ENCODE measurements at places on chromosomes 16 and 17.

DNA sequence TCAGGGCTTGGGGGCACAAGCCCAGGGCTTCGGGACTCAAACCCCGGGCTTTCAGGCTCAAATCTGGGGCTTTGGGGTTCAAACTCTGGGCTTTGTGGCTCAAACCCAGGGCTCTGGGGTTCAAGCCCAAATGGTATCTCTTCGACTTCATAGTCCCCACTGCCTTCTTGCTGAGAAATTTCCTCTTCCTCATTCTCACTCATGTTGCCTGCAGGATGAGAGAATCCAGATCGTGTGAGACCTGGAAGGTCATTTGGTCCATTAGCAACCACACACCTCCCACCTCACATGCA, 576 bp downstream of the ZNF768 start:
- DNase-seq: no peak

DNA sequence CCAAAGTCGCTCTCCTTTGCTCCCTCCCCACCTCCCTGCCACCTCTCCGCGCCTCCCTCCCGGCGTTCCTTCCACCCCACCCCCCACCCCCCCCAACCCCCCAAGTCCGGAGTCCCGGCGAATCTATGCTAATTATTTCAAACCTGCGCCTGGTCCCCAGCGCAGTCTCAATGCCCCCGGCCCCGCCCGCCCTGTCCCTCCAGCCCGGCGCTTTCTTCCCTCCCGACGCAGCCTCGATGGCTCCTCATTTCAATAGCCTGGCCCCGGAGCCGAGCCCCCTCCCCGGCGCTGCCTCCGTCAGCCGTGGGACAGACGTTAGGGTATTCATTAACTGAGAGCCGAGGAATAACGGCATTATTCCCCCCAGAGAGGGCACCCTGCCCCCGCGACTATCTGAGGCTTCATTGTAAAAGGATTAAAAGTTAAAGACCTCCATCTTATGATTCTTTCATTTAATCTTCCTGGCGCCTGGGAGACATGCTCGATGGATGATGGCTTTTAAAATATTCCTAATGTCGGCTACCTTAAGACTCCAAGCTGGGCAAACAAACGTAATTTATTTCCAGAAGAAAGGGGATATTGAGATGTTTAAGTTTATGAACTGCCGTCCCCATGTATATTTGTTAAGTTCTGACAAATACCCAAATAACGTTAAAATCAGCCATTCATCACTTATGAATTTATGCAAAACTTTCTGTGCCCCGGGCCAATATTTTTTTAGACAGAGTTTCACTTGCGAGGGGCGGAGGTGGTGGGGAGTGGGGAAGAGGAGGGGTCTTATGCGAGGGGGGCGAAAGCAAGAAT, 3.4 kb downstream of the NOG start:
- no peak for DNase-seq

GRCh38 chr16:22933173-22933572, 119.2 kb downstream of the HS3ST2 start:
- DNase-seq: no peak

GRCh38 chr17:41456204-41456603, 11.0 kb downstream of the KRT32 start:
- no peak for DNase-seq

- DNase-seq: no peak
These were observed 188.0 kb upstream of the FOXF1 start for GRCh38 chr16:86322283-86322682.

GRCh38 chr16:29126057-29126494, 141.2 kb downstream of the LAT start:
- no peak for DNase-seq

DNA sequence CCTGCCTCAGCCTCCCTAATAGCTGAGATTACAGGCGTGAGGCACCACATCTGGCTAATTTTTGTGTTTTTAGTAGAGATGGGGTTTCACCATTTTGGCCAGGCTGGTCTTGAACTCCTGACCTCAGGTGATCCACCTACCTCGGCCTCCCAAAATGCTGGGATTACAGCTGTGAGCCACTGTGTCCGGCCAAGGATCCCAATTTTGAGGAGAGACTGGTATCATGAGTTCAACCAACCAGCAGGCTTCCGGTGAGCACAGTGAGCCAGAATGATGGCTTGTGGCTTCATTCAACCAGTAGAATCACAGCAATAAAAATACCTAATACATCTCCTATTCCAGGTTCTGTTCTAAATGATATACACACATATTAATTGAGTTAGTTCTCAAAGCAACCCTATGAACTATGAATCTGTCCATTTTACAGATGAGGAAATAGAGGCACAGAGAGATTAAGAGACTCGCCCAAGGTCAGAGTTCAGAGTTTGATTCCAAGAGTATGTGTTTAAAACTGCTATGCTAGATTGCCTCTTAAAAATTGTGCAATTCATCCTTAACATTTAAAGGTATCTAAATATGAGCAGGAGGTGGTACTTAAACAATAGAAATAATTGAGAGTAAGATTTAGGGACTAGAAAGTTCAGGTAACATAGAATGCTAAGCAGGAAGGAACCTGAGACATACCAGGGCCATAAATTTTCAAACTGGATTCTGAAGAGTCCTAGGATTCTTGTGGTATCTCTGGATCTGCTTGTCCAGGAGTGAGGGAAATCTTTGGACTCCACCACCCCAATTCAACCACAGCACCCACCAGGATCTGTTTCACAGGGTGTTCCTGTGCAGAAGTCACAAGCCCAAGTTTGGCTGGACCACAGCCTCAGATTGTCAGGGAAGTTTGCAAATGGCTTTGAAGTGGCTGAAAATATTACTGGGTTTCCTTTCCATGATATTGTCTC, 25.1 kb downstream of the CCDC42 start:
- DNase-seq: no peak

GRCh38 chr17:57516290-57517230, 228.5 kb downstream of the CCDC182 start:
- DNase-seq: no peak

GRCh38 chr16:79826732-79827475, 226.4 kb upstream of the MAF start:
- DNase-seq: no peak

DNA sequence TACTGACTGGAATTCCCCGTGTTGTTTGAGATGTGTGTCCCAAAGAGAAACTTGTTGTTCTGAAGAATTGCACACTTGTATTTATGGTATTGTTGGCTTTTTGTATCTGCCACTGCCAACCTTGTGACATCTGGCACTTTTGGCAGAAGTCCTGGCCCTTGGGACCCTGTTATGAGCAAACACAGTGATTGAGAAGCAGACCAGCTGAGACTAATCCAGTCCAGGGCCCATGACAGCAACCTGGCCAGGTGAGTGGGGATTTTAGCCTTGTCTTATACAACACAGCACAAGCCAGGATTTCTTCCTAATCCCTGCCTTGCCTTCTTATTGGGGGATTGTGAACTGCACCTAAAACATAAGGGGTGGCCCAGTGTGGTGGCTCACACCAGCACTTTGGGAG, 80.0 kb downstream of the NTN1 start:
- no peak for DNase-seq

- DNase-seq: no peak
These were observed 132.1 kb downstream of the CLEC16A start for GRCh38 chr16:11076259-11077018.

DNA sequence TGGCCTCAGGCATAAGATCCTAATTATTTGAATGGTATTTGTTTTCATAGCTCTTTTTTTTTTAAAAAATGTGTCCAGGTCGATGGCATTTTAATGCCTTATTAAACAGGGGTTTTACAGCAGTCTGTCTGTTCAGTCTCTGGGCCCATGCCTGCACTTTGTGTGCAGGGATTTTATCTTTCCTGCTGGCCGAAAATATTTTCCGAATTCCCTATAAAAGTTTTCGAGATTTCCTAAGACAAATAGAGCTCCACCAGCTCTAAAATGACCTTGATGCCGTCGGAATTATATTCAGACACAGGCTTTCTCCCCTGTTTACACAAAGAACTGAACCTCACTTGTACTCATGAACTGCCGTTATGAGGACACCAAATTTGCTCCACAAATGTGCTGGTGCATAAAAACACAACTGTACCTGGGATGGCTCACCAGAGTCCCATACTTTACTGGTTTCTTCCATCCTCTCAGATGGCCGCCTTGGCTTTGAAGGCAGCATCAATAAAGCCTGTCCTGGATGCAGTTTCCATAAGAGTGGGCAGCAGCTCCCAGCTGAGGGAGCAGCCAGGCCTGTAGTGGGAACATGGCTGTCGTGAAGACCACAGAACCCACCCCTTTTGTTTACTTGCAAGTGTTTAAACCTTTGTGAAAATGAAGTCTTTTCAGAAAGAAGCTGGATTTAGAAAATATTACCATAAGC, 44.9 kb downstream of the TBX4 start:
- DNase-seq: no peak

DNA sequence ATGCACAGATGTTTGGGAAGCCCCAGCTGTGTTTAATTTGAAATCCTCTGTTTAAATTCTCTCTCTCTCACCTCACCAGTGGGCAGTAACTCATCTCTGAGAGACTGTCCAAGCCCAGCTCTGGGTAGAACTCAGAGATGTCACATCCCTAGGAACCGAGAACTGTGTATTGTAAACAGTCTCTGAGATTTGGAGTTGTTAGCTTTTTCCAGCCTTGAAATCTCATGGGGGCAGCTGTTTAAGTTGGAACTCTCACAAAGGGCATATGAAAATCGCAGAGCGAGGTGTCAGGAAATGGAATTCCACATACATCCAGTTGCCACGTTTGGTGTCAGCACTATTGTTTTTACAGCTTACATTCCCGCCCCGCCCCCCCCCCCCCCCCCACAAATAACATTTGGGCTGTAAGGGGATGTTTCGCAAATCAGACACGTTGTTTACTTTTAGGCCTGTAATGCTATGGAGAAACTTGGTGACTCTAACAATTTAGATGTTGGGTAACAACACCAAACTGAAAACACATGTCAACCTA, 34.3 kb downstream of the VPS35L start:
- no peak for DNase-seq

DNA sequence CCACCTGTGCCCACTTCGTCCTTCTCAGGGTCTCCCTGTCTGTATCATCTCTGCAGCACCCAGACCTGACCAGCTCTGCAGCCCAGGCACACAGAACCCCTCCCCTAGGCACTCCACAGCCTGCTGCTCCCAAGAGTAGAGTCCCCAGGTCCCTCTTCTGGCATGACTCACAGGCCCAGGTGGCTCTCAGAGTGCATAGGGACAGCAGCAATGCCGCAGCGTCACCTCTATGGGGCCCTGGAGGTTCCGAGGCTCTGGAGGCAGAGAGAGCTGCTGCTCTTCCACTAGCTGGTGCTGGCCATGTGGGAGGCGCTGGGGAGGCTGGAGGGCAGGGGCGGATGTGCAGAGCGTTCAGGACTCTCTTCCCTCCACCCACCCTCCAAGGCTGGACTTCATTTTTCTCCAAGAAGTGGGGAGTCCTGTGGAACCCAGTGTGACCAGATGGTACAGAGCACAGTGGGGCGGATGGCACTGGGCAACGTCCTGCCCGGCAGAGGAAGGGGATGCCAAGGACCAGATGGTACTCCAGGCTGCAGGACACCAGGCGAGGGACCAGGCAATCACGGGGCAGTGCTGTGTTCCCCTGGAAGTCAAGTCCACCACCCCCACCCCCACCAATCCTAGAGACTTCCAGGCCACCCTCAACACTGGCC, 151.7 kb downstream of the RBFOX3 start:
- DNase-seq: no peak

DNA sequence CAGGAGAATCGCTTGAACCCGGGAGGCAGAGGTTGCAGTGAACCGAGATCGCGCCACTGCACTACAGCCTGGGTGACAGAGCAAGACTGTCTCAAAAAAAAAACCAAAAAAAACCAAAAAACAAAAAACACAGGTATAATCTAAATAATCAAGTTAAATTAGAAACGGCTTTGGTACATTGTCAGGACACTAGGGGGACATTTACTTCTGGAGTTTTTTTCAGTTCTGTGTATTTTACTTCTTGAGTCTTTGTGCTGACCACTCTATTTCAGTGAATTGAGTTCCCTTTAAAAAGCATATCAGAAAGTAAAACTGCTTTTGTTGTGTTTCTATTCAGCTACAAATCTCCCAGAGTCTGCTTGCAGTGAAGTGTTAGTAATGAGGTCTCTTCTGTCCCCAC, 36.3 kb downstream of the DHRS7B start:
- no peak for DNase-seq

GRCh38 chr17:31397256-31397939, 5.9 kb downstream of the RAB11FIP4 start:
- no peak for DNase-seq

DNA sequence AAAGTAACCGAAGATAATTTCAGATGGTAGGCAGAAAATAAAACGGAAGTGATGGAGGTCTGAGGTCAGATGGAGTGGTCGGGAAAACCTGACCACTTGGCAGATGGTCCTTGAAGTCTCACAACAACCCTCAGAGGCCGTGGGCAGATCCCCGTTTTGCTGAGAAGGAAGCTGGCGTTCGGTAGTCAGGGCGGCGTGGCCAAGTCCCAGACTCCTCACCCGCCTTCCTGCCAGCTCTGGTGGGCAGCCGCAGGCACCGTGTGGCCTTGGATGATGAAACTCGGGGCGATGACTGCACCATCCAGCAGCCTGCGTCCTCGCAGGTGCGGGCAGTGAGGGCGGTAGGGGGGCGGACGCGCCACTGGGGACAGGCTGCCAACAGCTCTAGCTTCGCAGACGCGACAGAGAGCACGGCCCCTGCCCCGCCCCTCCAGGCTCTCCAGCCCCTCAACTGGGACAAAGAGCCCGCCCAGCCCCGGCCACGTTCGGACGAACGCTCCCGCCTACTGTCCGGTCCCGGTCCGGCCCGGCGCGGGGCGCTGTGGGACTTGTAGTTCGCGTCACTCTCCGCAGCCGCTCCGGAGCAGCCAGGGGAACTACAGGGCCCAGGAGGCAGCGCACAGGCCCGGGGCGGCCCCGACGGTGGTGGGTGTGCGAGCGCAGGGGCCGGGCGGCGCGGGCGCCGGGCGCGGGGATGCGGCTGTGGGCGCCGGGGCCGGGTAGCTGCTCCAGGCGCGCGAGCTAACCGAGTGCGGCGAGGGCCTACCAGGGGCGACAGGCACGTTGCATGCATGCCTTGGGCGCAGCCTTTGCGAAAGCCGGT, at the start of gene GPT2:
TSS of gene GPT2 (plus strand) at position 673 of the 823 bp plus-strand sequence. CDS start 354 bp downstream, outside the sequence.
- DNase-seq: peak; percentile 99

GRCh38 chr17:28252436-28252835, 66.6 kb upstream of the TMEM97 start:
- DNase-seq: no peak

DNA sequence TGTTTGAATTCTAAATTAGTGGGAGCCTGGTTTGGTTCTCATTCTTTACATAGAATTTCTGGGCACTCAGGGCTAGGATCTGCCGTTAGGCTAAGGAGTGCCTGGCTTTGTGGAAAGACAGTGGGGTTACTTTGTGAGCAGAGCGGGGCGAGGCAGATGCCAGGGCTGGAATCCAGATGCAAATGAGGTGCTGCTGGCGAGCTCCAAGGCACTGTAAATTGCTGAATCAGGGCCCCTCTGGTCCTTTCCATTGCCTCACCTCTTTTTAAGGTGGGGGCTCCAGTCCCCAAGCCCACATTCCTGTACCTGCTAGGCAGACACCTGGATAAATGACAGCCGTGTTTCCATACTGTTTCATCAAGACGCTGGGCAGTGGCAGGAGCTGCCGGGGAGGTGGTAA, 33.8 kb downstream of the PIPOX start:
- no peak for DNase-seq

Measured in pancreas (tissue), 10 donors.